ENCODE measurements at places on chromosomes 12 and 14.

DNA sequence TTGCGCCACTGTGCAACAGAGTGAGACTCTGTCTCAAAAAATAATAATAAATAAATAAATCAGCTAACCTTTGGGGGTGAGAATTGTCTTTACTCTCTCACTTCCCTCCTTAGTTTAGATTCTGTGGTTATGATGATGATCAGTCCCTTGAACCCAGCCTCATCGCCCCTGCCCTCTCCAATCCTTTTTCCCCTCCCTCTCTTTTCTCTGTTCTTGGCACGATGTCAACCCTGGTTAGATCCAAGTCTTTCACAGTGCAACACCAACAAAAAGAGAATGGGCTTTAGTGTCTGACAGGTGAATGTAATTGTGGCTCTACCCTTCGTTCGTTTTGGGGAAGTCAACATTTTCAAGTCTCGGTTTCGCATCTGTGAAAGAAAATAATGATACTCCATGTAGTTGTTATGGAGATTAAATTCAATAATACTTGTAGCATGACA is 59.0 kb downstream of the NTN4 start:
- DNase-seq = no peak

DNA sequence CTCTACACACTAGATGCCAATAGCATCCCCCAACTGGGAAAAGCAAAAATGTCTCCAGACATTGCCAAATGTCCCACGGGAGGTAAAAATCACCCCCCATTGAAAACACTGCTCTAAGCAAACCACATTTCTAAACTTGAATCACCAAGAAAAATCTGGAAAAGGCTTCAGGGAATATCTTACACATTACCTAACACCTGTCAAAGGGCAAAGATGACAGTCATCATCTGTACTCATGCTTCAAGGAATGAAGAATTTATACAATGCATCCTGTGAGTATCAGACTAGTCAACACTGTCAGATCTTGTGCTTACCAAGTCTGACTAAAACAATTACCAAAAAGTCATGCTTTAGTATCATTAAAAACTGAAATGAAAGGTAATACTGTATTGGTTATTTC is 161.6 kb upstream of the SOX5 start:
- no peak for DNase-seq

- no peak for DNase-seq
Observed at GRCh38 chr12:6536894-6537579, 2.7 kb downstream of the GAPDH start.

GRCh38 chr12:56374726-56375597 is 12.3 kb upstream of the APOF start:
- no peak for DNase-seq

GRCh38 chr12:42855362-42855950 is 265.9 kb upstream of the PRICKLE1 start:
- DNase-seq = no peak

DNA sequence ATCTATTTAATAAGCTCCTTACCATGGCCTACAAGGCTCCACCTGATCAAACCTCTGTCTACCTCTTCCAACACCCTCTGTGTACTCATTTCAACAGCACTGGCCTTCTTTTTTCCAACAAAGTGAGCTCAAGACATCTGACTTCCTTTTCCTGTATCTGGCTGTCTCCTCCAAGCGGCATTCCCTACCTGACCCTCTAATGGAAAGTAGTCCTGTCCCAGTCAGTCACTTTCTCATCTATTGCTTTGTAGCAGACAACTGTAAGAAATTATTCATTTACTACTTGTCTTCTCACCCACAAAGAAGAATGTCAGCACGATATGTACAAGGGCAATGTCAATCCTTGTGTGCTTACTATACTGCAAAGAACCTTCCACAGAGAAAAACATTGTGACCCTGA is 149.6 kb downstream of the MED13L start:
- no peak for DNase-seq

DNA sequence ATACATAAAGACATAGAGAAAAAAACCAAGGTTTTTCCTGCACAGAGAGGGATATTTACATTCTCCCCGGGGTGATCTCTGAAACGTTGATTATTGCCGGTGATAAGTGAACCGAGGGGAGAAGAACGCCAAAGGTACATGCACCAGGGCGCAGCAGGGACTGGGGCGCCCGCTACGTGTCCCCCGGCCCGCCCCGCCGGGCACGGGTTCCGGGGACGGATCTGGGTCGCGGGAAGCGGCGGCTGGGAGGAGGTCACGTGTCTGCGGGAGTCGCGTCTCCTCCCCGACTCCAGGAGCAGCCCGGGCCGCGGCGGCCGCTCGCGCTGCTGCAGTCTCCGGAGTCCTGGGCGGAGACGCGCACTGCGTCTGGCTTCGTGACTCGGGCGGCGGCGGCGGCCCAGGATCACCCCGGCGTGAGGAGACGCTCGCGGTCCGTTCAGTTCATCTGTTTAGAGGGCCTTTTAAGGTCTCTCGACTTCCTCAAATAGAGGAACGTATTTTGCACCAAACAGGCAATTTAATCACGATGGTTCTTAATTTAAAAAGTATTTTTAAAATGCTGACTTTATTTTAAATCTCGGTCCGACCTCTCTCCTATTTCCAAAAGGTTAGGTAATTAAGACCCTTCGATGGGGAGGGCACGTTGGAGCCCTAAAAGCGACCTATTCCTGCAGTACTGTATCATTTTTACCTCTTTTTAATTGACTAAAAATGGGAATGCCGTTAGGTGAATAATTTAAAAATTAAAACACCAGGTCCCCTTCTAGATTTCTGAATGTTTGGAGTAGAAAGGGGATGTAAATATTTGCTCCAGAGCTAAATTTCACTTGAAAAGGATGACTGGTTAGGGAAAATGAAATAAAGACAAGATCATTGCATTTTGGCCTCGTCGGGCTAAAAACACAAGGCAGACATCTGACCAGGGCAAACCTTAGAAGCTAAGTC is 1.8 kb upstream of the BHLHE41 start:
- no peak for DNase-seq

DNA sequence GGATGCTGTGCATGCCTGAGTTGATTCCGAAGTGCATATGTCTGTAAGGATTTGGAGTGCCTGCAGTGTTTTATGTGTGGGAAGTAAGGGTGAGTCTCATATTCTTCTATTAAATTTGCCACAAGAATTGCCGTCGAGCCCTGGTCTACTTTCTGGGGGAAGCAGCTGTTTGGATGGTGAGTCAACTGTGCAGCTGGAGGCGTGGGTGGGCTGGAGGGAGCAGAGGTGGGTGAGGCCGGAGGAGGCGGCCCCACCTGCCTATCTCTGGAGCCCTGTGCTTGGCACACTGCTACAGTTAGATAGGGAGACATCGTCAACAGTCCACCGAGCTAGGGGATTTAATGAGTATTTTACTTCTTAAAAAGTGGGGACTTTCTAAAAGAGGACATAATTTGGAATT is 9.7 kb downstream of the GLRX5 start:
- no peak for DNase-seq

GRCh38 chr12:47071241-47071852 is 8.1 kb upstream of the PCED1B start:
- DNase-seq = no peak

DNA sequence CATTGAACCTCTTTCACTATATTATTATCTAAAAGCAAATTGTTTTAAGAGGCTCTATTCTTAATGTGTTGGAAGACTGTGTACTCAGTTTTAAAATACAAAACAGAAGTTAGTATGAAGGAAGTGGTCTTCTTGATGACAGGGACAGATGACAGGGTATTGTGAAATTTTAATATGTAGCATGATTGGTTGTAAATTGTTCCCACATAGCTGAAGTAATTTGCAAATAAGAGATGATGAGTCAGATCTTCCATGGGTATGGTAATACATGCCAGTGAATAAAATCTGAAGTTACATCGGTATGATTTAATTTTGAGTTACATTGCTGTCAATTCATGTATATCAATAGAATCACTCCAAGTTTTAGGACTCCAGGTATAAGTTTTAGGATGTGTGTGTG is 454.8 kb downstream of the AEBP2 start:
- no peak for DNase-seq

DNA sequence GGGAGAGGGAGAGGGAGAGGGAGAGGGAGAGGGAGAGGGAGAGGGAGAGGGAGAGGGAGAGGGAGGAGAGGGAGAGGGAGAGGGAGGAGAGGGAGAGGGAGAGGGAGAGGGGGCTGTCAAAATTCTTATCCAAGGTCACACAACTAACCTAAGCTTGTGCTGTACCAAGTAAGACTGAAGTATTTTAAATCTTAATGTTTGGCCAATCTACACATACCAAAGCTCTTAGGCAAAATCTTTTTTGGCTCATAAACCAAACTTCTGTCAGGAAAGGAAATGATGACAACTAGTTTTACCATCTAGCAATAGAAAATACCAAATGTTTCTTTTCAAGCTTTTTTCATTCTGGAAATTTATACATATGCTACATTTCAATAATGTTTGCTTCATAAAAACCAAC is 33.8 kb downstream of the CCDC38 start:
- DNase-seq = no peak

DNA sequence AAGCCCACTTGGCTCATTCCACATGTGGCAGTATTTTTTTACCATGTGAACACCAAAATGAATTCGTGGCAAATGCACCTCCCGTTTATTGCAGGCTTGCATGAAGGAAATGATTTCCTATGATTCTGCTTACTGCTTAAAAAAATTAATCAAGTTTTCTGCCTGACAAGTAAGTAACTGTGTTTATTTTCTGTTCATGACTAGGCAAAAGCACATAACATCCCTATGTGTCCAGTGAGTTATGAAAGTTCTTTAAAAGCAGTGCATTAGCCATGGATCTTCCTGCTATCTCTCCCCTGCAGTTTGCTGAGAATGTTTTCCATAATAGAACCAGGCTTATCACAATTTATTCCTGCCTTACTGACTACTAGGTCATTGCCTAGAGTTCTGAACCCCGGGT is 20.4 kb downstream of the GPR65 start:
- no peak for DNase-seq

DNA sequence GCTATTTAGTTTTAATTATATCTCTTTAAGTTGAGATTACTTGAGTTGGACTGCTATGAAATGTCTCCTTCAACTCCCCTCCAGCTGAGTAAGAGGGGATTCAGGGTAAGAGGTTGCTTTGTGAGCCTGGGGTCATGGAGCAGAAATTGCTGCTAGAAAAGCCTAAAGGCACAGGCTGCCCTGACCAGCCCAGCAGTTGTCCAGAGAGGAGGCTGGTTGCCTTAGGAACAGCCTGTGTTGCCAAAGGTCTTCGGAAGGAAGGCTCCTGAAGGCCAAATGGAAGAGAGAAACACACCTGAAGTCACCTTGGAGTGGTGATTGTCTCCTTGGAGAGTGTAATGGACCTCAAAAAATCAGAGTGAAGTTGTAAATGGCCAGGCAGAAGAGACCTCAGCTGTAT is 235.5 kb upstream of the PDE3A start:
- no peak for DNase-seq

GRCh38 chr14:93546642-93547041 is 115.9 kb downstream of the UNC79 start:
- DNase-seq = no peak

DNA sequence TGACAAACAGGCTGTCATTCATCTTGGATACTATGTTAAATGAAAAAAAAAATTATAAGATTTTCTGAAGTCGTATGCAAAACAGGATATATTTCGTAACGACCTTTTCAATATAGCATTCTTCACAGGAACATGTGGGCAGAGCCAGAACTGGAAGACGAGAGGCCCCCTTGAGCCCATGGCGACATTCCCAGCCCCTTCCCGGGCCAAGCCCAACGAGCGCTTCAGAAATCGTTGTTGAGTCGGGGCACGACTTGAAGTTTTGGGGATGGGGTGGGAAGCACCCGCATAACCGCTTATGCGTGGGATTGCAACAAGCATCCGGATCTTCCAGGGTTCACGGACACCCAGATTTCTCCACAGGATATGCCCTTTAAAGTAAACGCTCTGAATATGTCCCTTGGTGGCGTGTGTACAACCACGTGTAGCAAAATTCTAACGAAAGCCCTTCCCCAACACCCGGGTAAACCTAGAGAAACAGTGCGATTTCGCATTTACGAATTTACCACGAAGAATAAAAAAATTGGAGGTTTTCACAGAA is 736 bp downstream of the C14orf39 start:
- no peak for DNase-seq

- DNase-seq = no peak
Observed at GRCh38 chr14:96135285-96135684, 69.4 kb upstream of the BDKRB2 start.

- no peak for DNase-seq
Observed at GRCh38 chr12:25875661-25876060, 82.8 kb upstream of the RASSF8 start.

DNA sequence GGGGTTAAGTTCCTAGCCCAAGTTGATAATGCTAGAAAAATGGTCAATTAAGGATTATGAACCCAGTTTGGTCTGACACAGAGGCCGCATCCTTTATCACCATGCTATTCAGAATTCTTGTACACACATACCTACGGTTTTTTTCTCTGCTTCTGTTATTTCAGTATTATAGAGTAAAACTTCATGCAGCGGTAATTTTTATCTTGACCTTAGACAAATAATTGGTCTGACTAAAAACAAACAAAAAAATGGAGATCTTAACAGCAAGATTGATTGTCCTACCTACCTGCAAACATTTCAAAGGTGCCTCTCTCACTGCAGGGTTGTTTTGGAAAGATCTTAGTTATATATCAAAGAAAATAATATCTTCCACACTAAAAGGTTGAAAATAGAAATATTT is 201.9 kb upstream of the PRICKLE1 start:
- DNase-seq = no peak

GRCh38 chr12:132513070-132513398 is 23.1 kb downstream of the FBRSL1 start:
- no peak for DNase-seq

- DNase-seq = no peak
Observed at GRCh38 chr14:102187568-102188001, 47.9 kb downstream of the WDR20 start.

DNA sequence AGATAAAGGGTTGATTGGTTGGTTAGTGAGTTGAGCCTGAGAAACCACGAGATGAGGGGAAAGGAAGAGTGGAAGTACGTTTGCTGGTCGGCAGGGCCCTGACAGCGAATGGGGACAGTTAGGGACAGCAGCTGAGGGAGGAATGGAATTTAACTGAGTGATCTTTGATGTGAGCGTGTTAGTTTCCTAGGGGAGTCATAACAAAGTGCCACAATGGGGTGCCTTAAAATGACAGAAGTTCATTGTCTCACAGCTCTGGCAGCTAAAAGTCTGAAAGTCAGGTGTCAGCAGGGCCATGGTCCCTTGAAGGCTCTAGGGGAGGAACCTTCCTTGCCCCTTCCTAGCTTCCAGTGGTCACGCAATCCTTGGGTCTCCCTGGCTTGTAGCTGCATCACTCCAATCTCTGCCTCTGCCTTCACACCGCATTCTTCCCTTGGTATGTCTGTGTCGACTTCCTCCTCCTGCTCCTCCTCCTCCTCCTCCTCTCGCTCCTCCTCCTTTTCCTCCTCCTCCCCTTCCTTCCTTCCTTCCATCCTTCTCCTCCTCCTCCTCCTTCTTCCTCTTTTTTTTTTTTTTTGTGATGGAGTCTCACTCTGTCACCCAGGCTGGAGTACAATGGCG is 26.0 kb upstream of the RIN3 start:
- DNase-seq = no peak

Data from activated T-helper 1 cell treated with Interleukin-2 at 50 U/mL for 16 hours (primary cell).